ENCODE measurements at places on chromosomes 2 and 18.

GRCh38 chr18:26448714-26449159 lies 99.6 kb downstream of the KCTD1 start:
- no peak for DNase-seq

DNA sequence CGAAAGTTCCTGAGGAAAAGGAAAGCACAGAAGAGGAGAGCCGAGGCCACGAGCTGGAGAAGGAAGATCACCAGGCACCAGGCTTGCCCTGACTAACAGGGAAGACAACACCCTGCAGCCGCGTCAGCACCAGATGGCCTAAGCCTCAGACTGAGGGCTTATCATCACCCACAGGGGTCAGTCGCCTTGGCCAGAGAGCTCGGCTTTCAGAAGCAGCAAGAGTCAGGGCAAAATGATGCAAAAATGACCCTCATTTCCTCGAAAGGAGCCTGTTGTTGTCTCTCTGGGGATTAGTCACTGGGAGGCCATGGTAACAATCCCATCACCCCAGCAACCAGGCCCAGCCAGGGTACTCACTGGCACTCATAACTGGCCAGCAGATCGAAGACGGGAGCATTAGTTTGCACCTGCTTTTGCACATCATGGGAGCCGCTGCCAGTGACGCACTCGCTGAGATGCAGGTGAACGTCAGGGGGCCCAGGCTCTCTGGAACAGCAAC lies 42.7 kb upstream of the ZFP36L2 start:
- DNase-seq, result no peak

- DNase-seq, result no peak
These were observed 17.7 kb downstream of the ADNP2 start for GRCh38 chr18:80126797-80127196.

- no peak for DNase-seq
These were observed 199.2 kb upstream of the COPS8 start for GRCh38 chr2:236886456-236886855.

- DNase-seq, result no peak
These were observed 174.4 kb upstream of the SPHKAP start for GRCh38 chr2:228355897-228356296.

DNA sequence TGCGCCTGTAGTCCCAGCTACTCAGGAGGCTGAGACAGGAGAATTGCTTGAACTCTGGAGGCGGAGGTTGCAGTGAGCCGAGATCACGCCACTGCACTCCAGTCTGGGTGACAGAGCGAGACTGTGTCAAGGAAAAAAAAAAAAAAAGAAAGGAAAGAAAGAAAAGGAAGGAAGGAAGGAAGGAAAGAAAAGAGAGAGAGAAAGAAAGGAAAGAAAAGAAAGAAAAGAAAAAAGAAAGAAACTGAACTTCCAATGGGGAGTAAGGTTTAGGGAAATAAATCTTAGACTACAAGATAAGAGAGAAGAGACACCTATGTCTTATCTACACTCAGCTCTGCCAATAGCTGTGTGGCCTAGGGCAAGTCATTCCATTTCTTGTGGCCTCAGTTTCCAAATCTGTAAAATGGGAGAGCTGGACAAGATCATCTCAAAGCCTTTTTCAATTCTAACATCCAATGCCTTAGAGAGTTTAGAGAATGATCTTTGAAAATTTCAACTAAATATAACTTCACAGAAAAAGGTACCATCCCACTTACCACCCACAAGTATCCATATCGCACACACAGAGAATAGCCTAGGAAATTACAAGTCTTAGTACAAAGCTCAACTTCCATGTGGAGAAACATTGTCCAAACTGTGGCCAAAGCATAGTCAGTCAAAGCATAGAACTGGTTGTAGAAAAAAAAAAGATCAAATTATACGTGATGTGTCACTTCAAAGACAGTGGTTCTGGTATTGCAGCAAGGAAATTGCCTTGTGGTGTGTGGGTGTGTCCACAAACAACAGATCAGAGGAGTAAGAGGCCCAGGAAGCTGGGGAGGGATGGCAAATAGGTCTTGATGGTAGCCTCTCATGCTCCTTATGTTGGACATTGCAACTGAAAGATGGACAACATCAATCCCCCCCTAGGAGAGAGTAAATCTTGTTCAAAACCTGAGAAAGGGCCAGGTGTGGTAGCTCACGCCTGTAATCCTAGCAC lies 42.4 kb downstream of the SLC14A2 start:
- DNase-seq, result no peak

DNA sequence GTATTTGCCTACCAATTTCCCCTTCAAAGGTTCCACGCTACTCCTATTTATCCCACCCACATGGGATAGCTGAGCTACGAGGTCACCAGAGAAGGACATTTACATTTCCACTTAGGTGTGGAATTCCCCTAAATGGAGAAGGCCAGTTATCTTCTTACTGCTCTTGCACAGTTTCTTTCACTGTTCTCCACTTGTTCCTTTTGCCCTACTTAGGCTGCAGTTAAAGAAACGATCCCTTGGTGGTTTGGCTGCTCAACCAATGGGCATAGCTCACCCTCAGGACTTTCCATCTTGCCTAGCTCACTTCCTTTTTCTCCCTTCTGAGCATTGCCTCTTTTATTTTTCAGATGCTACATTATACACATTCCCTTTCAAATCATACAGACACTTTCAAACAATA lies 11.2 kb upstream of the NABP1 start:
- DNase-seq, result peak; percentile 73

DNA sequence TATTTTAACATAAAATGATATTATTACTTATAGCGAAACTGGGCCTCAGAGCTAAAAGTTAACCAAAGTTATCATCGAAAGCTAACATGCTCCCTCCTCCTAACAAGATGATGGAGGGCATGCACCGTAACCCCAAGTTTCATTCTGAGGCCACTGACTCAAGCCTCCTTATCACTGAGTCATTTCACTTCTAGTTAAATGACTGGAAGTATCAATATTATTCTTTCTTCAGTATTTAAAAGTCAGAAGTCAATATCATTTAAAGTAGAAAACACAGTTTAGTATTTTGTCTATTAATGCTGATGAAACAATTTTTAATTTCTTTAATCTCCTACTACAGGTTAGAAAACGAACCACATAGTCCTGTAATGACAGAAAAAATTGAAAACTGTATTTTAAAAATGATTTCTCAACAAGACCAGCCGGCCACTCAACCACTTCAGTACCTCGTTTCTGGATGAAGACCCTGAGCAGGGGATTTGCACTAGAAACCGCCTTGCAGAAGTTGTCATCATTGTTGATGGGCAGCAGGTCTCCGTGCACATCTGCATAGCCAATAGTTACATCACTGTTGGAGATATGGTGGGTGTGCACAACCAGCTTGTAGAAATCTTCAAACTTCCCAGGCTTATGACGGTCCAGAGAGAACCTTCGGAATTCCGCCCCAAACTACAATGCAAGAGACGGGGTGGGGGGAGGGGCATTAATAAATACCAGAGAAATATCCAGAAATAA lies 44.9 kb downstream of the PARD6G start:
- DNase-seq, result no peak

- no peak for DNase-seq
These were observed 69.8 kb upstream of the EPB41L5 start for GRCh38 chr2:119943058-119943457.

- no peak for DNase-seq
These were observed 26.6 kb upstream of the SPRED2 start for GRCh38 chr2:65458999-65459398.

DNA sequence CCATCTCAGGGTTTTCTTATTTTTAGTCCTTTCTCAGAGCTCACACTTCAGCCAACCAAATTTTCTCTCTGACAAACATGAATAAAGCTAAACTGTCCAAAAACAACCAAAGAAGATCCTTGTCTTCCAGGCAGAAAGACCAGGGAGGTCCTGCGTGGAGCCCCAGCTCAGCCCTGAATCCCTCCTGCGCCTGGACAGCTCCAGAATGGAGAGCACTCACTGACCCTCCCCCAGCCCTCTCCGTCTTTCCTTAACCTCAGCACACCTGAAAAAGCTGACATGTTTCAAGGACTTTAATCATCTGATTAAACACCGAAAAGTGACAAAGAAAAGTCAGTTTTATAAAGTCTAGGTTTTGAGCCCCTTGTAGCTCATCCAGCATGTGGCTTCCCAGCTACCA lies 22.9 kb upstream of the GNAL start:
- DNase-seq, result no peak

- no peak for DNase-seq
These were observed 239.4 kb downstream of the CDH7 start for GRCh38 chr18:65990174-65990690.

DNA sequence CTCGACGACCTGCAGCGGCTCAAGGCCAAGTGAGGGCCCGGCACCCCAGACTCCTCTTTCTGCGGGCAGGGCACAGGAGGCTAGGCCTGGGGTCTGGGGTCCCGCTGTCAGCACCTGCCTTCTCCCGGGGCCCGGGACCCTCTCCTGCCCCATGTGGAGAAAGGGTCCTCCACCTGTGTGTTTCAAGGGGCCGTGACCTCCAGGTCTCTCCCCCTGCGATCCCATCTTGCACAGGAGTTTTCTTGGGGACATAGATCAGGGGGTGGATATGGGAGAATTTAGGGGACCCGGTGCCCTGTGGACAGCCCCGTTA lies 791 bp downstream of the DES start:
- no peak for DNase-seq

DNA sequence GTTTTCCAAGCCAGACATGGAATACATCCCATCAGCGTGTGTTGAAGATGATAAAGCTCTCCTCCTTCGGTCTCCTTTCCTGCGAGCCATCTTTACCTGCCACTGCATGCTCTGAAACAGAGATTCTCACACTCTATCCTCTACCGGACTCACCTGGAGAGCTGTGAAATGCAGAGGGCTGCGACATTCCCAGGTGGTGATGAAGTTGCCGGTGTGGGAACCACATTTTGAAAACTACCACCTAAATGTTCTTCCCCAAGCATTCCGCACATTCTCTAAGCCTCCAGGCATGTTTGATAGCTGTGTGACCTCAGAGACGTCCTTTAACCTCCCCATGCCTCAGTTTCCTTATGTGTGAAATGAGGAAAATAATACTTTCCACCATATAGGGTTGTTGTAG lies 226.2 kb upstream of the RAB6C start:
- no peak for DNase-seq

DNA sequence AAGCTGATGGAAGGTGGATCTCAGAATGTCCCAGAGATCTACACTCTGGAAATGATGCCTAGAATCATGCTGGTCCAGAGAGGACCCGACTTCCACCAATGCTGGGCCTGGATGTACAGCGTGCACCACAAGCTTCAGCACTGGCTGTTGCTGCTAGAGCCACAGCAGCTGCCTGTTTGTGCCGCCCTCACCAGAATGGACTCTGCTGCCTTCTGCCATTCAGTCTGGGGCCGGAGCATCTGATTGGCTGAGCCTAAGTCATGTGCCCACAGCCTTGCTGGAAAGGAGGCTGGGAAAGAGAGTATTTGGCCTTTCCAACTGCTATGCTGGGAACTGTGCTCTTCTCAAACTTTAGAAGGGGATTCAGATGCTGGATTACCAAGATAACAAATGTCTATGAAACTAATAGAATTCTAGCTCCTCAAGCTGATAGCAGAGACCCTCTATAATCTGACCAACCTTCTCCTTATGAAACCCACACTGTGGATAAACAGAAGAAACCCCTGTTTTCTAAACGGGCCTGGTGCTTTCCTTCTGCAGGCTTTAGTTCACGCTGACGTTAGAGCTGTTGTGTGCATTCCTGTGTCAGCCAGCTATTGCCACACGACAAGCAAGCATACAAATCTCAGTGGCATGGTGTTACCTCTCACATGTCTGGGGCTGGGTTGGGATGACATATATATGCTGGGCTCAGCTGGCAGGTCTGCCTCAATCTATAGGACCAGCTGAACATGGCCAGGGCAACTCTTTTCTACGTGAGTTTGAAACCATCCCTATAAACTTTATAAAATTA lies 4.1 kb upstream of the LOXHD1 start:
- DNase-seq, result no peak

GRCh38 chr2:119680457-119681202 lies 1.6 kb downstream of the TMEM177 start:
- DNase-seq, result no peak

DNA sequence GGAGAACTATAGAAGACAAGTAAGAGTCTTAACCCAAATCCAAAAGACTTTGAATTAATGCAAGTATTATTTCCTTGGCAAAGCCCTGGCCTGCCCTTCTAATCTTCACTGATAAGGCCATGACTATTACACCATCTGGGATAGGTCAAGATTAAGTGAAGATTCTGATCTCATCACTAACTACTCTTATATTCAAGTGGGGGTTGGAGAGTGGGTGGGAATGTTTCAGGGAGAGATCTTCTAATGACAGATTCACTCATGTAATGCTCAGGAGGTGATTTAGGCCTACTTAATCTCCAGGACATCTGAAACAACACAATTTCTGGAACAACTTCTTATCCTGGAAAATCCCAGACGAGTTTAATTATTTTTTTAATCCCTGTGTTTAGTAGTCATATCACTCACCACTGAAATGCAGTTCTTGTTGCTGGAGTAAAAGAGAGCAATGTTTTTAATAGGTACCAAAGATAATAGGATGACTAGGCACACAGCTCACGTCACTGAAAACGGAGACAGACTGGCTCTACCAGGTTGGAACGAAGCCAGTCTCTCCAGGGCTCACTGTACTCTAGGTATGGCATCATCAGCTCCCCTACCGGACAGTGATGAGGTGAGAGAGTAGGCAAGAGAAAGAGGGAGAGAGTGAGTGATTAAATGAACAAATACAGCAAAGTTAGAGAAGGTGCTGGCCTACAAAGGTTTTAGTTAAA lies 133.1 kb downstream of the NCKAP5 start:
- DNase-seq, result no peak

- DNase-seq, result peak; percentile 29
These were observed 155.5 kb upstream of the ACVR2A start for GRCh38 chr2:147689220-147689909.

DNA sequence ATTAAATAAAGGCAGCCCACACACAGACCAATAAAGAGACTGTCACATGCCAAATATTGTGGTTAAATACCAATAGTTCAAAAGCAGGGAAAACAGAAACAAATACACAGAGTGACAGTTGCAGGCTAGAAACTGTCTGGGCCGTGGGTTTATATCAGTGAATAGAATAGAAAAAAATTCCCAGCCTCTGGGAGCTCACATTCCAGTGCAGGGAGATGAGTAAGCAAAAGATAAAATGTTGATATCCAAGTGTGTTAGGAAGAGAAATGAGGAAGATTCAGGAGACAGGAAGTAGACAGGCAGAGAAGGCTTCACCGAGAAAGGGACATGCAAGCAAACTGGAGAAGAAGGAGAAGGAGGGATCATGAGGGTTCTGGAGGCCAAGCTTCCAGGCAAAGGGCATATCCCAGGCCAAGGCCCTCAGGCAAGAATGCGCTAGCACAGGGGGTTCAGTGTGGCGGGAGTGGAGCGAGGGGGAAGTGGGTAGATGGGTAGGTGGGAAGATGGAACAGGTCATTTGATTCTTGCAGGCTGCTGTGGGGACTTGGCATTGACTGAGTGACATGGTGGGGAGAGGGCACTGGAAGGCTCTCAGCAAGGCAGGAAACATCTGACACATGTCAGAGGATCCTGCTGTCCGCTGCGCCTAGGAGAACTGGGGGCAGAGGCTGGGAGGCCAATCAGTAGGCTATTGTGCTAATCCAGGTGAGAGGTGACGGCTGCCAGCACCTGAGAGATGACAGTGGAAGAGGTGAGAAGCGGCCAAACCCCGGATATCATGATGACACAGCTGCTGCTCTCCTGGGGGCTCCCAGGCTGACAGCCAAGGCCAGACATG lies 89.2 kb downstream of the ZBTB7C start:
- DNase-seq, result no peak

GRCh38 chr2:181658444-181658843 lies 1.5 kb upstream of the CERKL start:
- no peak for DNase-seq
